ENCODE measurements at places on chromosomes 7 and 10.

DNA sequence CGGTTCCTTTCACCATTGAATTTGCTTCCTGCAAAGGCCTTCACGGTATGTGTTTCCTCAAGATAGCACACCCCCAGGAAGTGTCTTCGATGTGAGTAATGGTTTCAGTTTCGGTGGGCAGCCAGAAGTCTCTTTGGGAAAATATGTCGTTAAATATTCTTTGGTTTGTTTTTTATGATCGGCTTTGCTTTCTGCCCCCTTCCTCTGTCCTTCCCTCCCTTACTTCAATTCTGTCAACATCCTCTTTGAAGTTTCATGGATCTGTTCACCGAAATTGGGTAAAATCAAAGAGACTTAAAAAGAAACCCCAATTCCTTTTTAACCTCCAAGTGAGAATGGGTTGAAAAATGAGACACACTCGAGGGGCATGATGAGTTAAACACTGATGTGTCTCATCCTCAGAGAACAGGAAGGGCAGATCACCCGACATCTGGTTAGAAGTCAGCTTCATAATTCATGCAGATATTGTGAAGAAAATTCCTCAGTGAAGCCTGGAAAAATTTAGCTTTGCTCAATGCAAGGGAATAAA, 170.8 kb upstream of the HABP2 start:
- DNase-seq = no peak

- no peak for DNase-seq
Observed at GRCh38 chr7:108076156-108076555, 54.0 kb downstream of the LAMB4 start.

GRCh38 chr10:28478646-28479045, 54.3 kb upstream of the WAC start:
- no peak for DNase-seq

GRCh38 chr7:16918288-16918895, 36.6 kb upstream of the AGR3 start:
- no peak for DNase-seq

GRCh38 chr7:22578007-22578733, 78.2 kb upstream of the STEAP1B start:
- DNase-seq = no peak

DNA sequence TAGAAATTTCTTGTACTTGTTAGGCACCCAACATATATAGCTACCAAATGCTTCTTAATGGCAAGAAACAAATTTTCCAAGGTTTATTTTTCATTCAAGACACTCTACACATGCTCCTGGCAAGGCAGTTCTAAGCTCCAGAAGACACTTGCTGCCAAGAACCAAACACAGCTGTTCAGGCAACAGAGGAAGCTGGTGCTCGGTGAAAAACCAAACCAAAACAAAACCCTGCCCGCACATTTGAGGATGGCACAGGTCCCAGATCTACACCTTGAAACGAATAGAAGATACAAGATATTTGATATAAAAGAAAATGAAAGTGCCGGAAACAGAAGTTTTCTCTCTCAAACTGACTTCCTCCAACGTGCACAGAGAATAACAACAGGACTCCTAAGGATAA, 4.9 kb upstream of the DNTT start:
- no peak for DNase-seq

DNA sequence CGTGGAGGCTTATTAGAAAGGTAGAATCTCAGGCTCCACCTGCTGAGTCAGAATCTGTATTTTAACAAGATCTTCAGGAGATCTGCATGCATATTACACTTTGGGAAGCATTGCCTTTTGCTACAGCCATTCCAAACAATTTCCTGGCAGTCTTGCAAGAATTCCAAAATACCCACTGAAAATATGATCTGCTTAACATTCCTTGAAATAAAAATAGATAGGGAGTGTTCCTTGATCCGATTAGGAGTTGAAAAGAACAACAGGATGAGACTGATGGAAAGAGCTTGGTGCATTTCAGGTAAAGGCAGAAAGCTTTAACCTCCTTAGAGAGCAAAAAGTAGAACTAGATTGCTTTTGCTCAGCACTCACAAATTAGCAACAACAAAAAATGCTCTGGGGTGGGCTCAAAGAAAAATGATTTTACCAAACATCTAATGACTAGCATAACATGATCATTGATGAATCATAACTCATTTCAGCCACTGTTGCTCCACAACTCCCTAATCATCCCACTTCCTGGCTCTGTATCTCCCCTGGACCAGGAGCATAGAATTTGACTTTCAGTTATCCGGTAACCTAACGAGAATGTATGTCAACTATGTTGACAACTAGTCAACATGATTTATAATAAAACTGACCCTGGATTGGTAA, 115.2 kb downstream of the RNLS start:
- DNase-seq = no peak

DNA sequence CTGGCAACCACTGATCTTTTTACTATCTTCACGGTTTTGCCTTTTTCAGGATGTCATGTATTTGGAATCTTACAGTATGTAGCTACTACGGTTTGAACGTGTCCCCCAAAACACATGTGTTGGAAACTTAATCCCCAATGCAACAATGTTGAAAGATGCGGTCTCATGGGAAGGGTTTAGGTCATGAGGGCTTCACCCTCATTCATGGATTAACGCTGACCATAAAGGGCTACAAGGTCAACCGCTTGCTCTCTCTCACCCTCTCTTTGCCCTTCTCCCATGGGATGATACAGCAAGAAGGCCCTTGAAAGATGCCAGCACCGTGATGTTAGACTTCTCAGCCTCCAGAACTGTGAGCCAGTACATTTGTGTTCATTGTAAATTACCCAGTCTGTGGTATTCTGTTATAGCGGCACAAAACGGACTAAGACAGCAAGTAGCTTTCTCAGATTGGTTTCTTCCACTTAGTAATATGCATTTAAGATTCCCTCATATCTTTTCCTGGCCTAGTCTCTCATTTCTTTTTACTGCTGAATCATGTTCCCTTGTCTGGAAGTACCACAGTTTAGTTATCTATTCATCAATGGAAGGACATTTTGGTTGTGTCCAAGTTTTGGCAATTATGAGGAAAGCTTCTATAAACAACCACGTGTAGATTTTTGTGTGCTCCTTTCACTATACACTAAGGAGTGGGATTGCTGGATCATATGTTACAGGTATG, 3.0 kb upstream of the CRYGN start:
- no peak for DNase-seq

DNA sequence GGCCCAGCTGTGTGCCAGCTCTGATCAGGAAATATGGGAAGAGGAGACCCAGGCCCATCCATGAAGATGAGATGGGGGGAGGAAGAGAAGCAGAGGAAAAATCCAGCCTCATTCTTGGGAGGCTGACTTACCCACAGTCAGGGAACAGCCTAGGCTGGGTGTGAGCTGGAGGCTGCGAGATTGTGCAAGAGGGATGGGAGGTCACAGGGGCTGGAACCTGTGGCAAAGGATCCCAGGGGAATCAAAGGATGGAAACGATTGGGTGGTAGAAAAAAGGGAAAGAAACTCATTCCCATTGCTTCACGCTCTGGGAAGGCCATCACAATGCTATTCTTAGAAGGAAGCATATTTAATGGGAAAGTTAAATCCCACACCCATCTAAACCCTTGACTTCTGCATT, 26.7 kb upstream of the CRHR2 start:
- DNase-seq = no peak

DNA sequence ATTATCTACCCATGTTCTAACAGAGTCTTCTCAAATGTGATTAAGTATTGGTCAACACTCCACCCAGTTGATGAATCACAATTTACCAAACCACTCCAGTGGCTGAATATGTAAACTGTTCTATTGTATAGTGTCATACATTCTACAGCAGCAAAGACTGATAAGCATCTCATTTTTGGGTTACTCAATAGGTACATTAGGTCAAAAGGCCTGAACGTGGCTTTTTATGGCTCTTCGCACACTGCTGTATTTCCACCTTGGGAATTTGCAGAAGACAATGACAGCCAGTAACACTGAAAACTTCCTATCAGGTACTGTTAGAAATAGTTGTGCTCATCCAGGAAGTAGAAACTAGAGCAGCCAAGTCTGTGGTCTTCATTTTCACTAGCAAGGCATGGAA, 166.9 kb downstream of the GLI3 start:
- no peak for DNase-seq

DNA sequence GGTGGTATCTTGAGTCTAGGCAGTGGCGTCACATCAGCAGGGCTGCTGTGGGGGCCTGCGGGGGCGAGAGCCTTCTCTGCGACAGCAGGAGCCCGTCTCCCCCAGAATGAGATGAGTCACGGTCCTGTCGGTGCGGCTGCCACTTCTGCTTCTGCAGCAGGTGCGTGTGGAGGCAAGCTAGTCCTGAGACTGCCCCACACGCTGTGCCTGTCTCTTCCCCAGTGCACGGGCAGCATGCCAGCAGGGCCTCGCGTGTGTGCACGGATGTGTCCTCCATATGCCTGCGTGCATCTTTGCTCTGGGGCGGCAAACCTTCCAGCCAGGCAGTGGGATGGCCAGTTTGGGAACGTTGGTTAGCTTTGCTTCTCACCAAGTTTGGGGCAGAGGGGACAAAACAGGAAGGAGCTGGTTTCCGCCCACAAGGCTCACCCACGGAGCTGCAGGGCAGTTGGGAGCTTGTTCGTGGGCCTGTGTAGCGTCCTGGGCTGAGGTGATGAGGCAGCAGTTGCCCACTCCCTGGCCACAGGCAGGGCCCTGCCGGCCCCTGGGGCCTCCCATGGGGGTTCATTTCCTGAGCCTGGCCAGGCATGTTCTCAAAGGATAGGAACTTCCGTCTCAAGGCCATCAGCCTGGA, 60.8 kb upstream of the PPIF start:
- DNase-seq = peak; percentile 38
